NCI-H460 (cell line): ENCODE measurements at places on chromosomes 6 and 20. TPM values are rescaled to one million over a fixed set of nuclear protein-coding genes. Genes with fewer than 3 reads are reported as not detected.

DPM1 gene
- total RNA-seq, result 87.7 and 102 TPM in 2 replicates

FRS3 gene
- total RNA-seq, result 1.2 and 2.5 TPM in 2 replicates

RTEL1 gene
- 4.1 and 6.3 TPM in 2 replicates for total RNA-seq

- DNase-seq, result no peak
Observed at GRCh38 chr6:136011475-136011874, 160.0 kb downstream of the PDE7B start.

- DNase-seq, result no peak
Observed at GRCh38 chr6:44390158-44390683, 2.7 kb downstream of the CDC5L start.

DNA sequence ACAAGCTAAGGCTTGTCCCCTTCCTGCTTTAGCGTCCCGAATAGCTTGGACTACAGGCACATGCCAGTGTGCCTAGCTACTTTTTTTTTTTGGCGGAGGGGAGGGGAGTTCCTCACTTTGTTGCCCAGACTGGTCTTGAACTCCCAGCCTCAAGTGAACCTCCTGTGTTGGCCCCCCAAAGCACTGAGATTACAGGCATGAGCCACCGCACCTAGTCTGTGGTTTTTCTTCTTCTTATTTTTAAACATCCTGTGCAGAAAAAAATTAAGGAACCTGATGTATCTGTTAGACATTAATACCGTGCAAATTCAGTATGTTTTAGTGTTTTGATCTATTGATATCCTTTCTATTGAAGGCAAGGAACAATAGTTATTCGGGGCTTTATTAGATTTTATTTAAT is 25.7 kb downstream of the HIVEP1 start:
- no peak for DNase-seq

GRCh38 chr6:132096245-132096644 is 145.1 kb upstream of the CCN2 start:
- DNase-seq, result no peak

- no peak for DNase-seq
Observed at GRCh38 chr20:6979621-6980020, 212.1 kb downstream of the BMP2 start.
